ENCODE measurements at places on chromosomes 1 and 21.
A peak's percentile ranks its signal among the peaks of the same experiment; 100 is the strongest.

DNA sequence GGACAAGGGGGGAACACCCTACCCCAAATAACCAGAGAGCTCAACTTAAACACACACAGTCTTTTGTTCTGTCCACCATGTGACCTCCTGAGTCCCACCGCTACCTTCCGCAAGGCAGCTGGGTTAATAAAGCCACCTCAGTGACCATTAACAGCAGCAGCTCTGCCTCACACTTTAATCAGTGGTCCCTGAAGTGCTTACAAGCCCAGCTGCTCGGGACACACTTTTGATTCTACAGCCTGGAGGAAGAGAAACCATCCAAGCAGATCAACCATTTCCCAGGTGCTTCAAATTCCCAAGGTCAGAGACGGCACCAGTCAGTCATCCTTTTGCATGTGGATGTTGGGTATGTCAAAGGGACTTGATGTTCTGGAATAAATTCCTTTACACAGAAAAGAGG, 70.1 kb downstream of the KCNJ15 start:
- no peak for DNase-seq

- DNase-seq: no peak
These were observed 135.1 kb downstream of the RRAGC start for GRCh38 chr1:38724160-38725131.

DNA sequence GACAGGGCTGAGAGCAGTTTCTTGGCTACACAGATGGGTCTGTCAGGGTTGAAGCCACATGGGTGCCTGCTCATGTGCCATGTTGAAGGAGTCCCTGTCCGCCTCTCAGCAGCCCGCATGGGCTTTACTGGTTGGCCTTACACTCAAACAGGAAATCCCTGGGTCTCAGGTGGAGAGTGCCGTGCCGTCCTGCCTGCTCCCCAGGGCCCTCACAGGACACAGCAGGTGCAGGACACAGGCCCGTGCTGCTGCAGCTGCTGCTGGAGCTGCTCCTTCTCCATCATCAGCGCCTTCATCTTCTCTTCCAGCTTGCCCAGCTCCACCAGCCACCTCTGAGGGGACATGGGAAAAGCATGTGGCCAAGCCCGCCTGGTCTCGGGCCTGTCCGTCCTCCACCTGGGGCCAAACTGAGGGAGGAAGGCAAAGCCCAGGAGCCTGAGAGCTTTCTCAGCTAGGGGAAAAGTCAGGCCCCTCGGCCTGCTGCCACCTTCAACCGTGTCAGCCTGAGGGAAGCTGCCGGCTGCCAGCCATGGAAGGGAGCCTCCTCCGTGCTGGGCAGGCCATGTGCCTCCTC, 5.5 kb downstream of the SLFNL1 start:
- no peak for DNase-seq

DNA sequence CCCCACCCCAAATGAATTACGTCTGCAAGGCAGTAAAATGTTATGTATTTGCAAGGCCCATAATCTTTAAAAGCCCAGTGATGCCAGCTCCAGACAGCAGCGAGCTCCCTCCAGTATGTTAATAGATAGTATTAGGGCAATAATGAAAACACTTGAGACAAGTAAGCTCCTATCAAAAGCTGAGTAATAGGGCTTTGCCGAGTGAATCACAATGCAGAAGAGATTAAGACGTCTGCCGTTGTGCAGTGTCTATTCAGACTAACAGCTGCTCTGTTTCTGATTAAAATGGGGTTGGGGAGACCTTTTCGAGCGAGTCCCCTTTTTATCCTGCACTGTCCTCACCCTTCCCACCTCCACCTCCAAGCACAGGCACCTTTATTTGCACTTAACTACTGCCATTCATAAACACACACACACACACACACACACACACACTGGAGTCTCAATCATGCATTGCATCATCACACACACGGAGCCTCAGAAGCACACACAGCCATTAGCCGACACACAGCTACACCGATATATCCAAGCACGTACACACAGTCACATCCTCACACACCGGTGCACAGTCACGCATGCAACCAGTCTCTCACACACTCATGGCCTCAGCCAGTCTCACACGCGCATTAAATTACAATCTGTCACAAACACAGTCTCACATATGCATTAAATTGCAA, 46.0 kb upstream of the FOXO6 start:
- no peak for DNase-seq

DNA sequence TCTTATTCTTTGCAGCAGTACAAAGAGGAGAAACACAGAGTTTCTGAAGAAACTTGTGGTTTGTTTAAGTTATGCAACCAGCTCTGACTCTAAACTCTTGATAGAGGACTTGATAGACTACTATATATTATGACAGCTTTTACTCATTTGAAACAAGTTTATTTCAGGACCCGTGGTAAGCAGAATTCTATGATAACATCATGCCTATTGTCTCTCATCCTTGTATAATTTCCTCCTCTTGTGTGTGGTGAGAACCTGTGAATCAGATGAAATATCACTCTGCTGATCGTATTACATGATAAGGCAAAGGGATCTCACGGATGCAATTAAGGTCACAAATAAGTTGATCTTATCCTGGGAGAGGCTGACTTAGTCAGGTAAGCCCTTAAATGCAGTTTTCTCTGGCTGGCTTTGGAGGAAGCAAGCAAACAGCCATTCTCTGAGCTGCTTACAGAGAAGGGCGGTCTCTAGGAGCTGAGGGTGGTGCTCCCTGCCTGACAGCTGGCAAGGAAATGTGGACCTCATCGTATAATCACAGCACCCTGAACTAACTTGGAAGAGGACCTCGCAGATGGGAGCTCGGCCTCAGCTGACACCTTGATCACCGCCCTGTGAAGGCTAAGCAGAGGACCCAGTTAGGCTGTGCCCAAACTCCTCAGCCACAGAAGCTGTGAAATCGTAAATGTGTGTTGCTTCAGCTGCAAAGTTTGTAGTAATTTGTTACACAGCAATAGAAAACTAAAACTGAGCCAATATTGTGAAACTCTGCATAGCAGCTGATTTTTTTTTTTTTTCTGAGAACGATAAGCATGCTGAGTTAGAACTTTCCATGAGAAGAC, 151.1 kb upstream of the DPT start:
- DNase-seq: no peak

GRCh38 chr1:27616441-27616840, 12.5 kb upstream of the AHDC1 start:
- no peak for DNase-seq

- no peak for DNase-seq
These were observed 62.9 kb upstream of the SYT6 start for GRCh38 chr1:114216431-114217173.

- peak; percentile 9 for DNase-seq
These were observed 553 bp downstream of the TTF2 start for GRCh38 chr1:117060441-117061317.

DNA sequence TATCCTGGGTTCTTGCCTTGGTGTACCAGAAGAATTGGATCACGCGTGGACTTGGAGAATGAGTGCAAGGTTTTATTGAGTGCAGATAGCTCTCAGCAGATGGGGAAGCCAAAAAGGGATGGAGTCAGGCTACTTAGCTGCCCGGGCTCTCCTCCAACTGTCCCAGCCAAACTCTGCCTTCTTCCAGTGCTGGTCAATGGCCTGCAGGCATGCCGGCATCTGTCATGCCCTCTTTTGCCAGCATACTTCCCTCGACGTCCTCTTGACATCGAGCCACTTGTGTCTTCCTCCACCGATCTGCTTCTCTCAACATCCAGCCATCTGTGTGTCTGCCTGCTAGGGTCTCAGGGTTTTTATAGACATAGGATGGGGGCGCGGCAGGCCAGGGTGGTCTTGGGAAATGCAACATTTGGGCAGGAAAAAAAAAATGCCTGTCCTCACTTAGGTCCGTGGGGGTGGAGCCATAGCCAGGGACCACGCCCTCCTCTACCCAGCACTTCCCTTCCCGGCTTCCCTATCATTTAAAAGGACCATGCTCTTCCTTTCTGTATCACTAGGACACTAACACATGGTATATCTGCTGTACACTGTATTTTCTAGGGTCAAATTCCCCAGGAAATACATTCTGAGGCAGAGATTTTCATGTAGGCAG, 47.0 kb upstream of the BCAR3 start:
- DNase-seq: no peak

- DNase-seq: no peak
These were observed 7.7 kb downstream of the SERINC2 start for GRCh38 chr1:31420716-31421115.

- no peak for DNase-seq
These were observed 207.2 kb downstream of the KIF26B start for GRCh38 chr1:245361951-245362350.

- DNase-seq: no peak
These were observed 566 bp upstream of the ALG6 start for GRCh38 chr1:63366908-63367214.

GRCh38 chr1:166032572-166033371, 134.0 kb downstream of the FAM78B start:
- no peak for DNase-seq

- no peak for DNase-seq
These were observed 3.3 kb upstream of the RPS6KA1 start for GRCh38 chr1:26526287-26526686.

Data from hematopoietic multipotent progenitor cell (in vitro differentiated cells).